ENCODE measurements at places on chromosomes 16 and 17.
A peak's percentile ranks its signal among the peaks of the same experiment; 100 is the strongest.

DNA sequence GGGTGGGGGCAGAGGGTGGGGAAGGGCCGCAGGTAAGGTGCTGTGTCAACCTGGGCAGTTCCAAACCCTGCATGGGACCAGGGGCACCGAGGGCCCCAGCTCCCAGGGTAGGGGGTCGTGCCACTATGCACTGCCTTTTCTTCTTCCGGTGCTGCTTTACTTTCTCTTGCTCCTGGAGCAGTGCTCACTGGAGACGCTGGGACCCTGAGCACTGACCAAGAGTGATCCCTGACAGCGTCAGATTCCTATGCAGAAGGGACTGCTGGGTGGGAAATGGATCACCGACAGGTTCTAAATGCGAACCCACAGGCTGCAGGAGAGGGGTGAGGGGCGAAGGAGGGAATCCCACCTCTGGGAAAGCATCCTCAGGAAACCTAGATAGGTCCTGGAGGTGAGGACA is 470.1 kb downstream of the SOX9 start:
- DNase-seq: no peak

- DNase-seq: no peak
Observed at GRCh38 chr16:89200850-89201411, 594 bp upstream of the SLC22A31 start.

GRCh38 chr17:43907425-43907981 is at the start of gene MPP2:
TSS of gene MPP2 (minus strand) at chr17:43907536. CDS start at chr17:43904460, 3,076 bp downstream.
- DNase-seq: peak; percentile 37

- no peak for DNase-seq
Observed at GRCh38 chr17:42743595-42744282, 1.1 kb downstream of the EZH1 start.

DNA sequence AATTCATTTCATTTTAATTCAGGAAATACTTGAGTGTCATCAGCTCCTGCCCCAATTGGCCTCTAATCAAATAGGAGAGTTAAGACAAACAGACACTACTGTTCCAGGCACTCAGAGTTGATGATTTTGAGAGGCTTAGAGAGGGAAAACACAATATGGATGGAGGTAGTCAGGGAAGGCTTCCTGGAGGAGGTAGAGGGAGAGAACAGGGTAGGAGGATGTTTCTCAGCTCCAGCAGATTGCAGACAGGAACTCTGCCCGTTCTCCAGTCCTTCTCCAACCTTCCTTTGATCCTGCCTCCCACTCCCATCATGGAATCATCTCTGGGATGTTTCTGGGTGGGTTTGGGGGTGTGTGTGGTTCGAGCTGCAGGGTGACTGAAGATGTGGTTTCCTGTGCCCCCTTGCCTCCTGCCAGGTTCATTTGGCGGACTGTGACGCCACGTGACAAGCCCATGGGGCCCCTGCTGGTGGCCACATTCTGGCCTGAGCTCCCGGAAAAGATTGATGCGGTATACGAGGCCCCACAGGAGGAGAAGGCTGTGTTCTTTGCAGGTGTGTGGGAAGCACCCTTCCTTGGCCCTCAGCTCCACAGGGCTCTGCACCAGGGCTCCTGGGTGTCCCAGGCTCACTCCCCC is 12.2 kb upstream of the LPCAT2 start:
- no peak for DNase-seq

GRCh38 chr17:80408872-80409271 is 6.1 kb upstream of the ENDOV start:
- no peak for DNase-seq

GRCh38 chr16:4435337-4436067 is 9.8 kb downstream of the DNAJA3 start:
- no peak for DNase-seq

DNA sequence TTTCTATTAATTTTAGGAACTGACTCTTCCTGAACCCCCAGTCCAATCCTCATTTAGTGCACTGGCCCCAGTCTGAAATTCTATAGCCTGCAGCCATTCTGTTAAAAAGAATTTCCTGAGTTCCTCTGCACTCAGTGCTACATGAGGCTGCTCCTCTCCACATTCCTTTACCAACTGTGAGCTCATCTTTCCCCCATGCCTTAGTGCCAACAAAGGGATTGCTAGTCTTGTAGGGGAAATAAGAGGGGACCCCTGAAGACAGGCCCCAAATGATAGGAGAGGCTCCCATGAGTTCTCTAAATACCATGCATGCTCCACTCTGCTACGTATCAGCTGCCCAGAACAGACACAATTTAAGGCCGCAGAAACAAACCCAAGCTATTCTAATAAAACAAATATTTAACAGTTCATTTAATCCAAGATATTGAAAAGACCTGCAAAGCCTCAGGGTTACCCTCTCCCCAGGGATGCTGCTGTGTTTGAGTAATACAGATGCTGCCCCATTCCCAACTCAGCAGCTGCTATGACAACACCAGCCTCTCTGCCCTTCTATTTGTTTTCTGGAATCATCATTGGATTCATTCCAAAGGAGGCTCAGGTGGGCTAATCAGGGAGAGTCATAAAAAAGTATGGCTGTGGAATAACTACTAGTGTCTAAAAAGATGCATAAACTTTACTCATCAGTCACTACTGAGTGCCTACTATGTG is 228.5 kb downstream of the TOX3 start:
- no peak for DNase-seq

DNA sequence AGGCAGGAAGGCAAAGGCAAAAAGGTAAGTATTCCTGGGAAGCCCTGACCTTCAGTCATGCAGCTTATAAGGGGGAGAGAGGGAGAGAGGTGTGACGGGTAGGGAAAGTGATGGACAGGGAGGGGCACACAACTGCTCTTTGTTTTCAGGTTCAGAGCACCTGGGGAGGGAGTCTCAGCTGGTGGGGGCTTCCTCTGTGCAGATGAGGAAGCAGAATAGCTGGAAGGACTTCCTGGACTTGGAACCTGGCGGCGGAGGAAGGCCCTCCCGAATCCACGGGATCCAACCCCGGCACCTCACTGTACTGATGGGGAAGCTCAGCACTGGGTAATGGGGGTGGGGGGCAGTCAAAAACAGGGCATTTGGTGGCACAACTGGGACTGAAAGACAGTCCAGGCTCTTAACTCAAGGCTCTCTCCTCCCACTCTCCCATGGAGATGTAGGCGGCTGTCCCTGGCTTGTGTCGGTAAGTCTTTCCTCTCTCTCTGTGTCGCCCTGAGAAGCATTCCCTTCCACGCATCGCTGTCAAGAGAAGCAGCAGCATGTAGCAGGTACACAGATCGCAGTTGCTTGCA is 11.9 kb upstream of the PITPNM3 start:
- DNase-seq: no peak

DNA sequence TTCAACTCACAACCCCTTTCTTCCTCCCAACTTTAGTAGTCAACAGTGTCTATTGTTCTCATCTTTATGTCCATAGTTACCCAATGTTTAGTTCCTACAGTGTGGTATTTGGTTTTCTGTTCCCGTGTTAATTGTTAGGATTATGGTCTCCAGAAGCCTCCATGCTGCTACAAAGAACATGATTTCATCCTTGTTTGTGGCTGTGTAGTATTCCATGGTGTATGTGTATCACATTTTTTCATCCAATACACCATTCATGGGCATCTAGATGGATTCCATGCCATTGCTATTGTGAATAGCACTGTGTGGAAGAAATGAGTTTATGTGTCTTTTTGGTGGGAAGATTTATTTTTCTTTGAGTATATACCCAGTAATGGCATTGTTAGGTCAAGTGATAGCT is 420.3 kb downstream of the XYLT1 start:
- no peak for DNase-seq

DNA sequence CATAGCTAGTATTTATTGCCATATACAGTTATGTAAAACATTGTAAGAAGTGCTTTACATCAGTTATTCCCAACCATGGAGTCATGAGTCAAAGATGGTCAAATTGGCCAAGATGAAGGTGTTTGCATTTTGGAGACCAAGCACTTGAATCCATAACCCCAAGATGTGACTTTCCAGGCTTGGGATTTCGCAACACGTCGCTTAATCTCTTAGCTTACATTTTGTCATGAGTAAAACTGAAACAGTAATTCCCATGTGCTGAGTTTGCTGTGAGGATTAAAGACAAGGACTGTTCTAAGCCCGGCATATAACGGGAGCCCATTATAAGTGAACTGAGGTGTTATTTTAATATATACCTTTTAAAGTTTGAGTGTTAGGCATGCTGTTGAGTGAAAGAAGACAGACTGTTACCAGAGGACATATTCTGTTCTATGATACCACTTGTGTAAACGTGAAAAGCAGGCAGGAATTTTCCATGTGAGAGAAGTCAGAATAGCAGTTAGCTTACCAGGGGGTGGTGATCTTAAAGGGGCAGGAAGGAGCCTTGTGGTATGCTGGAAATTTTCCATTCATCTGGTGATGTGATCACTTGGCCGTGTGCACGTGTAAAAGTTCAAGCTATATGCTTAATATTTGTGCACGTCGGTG is 484.9 kb downstream of the WWOX start:
- no peak for DNase-seq

DNA sequence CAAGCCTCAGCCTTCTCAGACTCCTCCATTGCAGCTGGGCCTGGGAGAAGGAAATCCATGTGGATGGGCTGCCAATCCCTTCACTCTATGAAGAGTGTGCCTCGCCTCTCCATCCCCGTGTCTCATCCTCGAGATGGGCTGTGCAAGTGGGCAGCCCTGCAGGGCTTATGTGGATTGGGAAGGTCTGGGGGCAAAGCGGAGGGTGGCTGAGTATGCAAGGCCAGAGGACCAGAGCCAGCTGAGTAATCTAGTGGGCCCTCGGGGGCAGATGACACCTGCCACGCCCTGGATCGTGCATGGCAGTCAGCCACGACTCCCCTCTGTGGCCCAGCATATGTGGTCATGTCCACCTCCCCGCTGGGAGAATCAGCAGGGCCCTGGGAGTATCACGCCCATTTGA is 78.9 kb downstream of the IRX5 start:
- DNase-seq: no peak

DNA sequence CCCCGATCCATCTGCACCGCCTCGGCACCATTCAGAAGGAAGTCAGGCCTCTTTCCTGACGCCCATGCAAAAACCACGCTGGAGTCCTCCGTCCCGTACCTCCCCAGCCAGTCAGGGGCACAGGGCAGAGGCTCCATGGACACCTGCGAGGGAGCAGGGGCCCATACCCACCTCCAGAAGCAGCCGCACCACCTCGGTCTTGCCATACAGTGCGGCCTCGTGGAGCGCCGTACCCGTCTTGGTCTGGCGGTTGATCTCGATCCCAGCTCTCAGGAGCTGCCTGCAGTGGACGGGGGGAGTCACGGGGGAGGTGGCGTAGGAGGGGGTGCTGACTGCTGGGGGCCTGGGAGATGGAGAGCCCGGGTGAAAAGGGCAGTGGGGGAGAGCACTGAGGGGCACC is 9.2 kb downstream of the CASKIN2 start:
- no peak for DNase-seq

DNA sequence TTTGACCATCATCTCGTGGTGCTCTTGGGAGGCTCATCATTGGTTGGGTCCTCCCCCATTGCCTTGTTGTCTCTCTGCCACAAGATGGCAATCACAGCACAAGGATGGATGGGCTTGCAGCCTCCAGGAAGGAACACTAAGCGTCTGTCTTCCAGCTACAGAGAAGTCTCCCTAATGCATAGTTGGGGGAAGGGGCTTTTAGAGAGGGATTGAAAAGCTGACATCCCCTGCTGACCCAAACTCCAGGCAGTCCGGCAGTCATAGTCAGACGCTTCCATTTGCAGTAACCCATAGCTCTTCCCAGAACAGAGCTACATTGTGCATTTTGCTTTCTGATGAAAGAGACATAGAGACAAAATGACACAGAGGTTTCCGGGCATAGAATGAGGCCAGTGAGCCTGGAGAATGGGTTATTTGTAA is 111.4 kb downstream of the UTP18 start:
- peak; percentile 74 for DNase-seq

GRCh38 chr17:81695801-81696200 is 7.4 kb upstream of the MRPL12 start:
- DNase-seq: no peak

DNA sequence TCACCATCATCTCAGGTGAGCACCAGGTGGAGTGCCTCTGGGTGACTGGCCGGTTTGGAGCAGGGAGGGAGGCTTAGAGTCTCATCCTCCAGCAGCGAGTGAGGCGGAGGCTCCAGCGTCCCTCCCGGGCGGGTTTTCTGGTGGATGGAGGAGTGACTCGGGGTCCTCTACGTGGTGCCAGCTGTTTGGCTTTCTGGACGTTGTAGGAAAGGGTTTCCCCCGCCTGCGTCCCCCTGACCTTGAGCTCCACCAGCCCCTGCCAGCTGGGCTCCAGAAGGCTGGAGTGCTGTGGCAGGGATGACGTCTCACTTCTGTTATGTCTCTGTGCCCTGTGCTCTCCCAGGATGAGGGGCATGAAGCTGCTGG is 522 bp downstream of the DNASE1 start:
- DNase-seq: no peak

GRCh38 chr16:81709016-81709900 is 69.8 kb upstream of the PLCG2 start:
- no peak for DNase-seq

- no peak for DNase-seq
Observed at GRCh38 chr17:36498155-36498554, 11.7 kb downstream of the ZNHIT3 start.

GRCh38 chr17:18203308-18203707 is 19.7 kb downstream of the ALKBH5 start:
- DNase-seq: no peak

DNA sequence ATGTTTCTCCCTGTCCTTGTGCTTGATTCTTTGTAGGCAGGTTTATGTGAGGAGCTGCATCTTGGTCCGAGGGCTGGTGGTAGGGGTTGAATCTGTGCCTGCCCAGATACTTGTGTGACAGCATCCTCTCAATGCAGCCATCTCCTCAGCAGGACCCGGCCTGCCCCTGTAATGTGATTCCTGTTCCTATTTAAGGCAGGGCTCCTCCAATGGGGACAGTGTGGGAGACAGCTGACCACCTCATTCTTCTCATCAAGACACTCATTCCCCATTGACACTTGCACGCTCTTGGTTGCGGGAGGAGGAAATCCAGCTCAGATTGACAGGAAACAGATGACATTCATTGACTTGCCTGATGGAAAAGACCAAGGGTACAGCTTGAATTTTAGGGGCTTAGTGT is 384.5 kb downstream of the CPPED1 start:
- DNase-seq: no peak

DNA sequence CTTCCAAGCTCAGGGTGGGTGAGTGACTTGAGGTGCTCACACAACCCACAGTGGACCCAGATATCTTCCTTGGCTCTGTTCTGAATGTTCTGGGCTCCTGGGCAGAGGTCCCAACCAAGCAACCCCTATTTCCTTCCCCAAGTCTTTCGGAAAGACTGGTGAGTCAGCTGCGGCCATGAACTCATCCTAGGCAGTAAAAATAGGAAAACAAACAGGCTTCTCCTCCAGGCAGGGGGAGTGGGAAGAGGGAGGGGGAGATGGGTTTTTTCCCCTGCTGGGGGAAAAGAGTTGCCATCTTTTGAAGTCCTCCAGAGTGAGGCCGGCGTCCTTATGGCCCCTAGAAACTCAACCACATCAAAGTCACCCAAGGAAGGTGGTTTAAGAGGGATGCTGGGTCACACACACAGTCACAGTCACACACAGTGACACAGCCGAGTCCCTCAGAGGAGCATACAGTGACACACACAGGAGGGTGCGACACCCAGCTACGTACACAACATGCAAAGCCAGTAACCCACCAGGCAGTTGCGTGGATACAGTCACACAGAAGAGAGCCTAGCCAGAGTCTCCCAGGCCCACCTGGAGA is 16.0 kb upstream of the DLX4 start:
- DNase-seq: no peak

- DNase-seq: no peak
Observed at GRCh38 chr17:77722366-77722765, 236.1 kb upstream of the TNRC6C start.

- DNase-seq: peak; percentile 3
Observed at GRCh38 chr17:55825213-55825612, 74.4 kb downstream of the PCTP start.
